RKO (cell line): ENCODE measurements at places on chromosomes 4 and X.

DNA sequence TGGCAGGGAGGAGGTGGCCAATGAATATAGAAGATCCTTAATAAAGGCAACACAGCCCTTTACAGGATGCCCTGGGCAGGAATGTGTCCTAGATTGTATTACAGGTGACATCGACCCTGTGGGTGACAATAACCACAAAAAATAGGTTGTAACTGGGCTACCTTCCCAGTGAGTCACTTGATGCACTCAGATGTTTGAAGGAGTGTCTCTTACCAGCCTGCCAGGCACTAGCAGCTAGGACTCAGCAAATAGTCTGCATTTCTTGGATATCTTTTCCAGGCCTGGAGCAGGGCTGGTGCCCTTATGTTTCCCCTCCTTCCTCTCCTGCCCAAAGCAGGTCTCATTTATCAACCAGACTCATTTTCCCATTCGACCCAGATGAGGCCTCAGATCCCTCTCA, 50.9 kb upstream of the TMEM164 start:
- DNase-seq = no peak

DNA sequence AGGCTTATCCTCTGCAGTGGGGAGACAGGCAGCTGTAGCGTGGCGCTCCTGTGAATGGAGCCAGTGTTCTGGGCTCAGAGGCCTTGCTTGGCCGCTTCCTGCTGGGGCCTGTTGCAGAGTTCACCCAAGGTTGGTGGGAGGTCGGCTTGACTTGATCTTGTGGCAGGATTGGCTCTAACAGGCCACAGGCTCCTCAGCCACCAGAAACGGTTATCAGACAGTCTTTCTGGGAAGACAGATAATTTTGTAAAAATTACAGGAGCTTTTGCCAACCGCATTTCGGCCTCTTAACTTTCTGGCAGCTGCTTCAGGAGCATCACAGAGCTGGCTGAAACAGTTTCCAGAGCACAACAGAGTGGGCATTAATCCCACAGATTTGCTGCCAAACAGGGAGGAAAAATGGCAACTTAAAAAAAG, 66.4 kb downstream of the DIPK2B start:
- no peak for DNase-seq

GRCh38 chr4:110271986-110272385, 73.6 kb upstream of the ELOVL6 start:
- no peak for DNase-seq

- no peak for DNase-seq
These were observed 11.9 kb downstream of the ENPEP start for GRCh38 chr4:110487873-110488272.

DNA sequence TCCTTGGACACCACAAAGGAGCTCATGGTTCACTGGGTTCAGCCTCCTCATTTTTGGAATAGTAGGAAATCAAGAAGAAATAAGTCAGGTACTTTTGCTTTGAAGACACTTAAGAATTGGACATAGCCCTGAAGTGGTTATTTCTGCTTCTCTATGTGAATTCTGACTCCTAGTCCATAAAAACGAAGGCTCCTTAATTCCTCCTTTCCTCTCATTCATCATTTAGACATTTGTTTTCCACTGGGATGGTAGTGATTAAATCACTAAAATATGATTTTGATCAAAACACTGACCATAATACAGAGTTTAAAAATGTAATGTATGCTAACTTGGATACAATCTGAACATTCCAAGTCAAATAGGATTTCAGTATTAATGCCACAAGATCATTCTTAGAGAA, 34.7 kb upstream of the CYP2U1 start:
- no peak for DNase-seq

- no peak for DNase-seq
These were observed 51.9 kb upstream of the TADA2B start for GRCh38 chr4:6991249-6991648.

DNA sequence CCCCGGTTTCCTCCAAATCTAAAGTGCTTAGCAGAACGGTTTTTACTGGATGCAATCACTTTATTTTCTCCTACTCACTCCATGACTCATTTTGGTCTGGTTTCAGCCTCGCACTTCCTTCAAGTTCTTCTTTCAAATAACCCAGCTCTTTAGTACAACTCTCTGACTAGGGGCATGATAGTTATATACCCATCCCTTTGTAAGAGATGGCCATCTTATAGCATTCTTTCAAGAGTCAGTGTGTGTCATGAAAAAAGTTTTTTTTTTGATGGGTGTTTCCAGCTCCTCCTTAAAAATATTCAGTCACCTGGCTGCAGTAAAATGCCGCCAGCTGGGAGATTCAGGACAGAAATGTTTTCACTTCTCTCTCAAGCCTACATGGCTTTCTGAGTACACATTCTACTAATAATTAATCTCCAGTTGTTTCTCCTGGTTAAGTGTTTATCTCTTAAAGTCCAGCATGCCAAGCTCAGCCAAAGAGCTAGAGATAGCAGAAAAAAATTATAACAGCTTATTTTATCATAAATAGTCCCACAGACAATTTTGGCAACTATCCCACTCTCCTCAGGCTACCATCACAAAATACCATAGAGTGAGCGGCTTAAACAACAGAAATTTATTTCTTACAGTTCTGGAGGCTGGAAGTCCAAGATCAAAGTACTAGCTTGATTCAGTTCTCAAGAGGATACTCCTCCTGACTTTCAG, 139.3 kb downstream of the GASK1B start:
- DNase-seq = peak; percentile 5

GRCh38 chr4:41498177-41498576, 39.8 kb upstream of the LIMCH1 start:
- no peak for DNase-seq

DNA sequence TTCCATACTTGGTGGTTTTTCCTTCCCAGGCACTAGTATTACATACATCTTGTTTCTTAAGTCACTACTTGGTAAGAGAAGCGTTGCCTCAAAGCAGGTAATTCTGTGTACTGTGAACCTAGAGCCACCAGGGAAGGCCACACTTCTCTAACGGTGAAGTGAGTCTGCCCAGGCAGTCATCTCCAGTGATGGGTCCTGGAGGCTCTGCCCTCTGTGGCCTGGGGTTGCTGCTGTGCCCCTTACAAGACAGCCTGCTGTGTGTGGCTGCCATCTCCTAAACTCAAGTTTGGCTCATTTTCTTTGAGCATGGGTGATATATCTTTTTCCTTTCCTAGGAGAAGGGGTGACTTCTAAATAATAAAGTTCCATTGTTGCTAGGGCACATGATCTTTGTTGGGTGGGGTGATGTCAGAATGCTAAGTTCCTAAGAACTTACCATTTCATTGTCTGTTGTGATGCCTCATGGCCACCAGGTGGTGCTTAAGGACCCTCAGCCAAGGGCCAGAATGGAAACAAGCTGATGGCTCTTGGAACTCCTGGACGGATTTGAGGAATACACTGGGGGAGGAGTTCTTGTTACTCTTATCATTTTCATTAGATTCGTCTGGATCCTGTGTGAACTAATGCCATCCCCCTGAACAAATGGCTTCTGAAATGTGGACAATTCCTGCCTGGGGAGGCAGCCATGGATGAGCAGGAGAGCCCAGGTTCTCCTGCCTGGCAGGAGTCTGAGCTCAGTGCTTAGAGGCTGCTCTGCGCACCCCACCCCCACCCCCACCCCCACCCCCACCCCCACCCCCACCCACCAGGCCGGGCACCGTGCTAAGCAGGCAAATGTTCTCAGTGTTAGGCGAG, 41.1 kb upstream of the WDR1 start:
- DNase-seq = peak; percentile 73

DNA sequence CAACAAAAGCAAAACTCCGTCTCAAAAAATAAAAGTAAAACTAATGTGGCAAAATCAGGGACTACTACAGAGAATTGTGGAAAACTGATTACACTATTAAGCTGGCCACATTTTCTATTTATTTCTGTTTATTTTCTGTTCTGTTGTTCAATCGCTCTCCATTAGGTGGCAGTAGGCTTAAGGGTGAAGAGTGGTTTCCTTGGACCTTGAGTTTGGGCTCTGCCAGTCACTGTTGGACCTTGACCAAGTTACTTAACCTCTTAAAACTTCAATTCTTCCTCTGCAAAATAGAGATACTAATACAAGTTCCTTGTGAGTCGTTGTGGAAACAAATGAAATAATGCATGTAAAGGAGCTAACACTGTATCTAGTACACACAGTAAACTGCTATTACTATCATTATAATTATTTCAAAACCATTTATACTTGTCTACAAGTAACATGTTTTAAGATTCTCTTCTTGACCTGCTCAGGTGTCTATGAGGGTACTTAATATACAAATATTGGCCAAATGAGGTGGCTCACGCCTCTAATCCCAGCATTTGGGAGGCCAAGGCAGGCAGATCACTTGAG, 15.2 kb downstream of the HSD17B11 start:
- peak; percentile 81 for DNase-seq

DNA sequence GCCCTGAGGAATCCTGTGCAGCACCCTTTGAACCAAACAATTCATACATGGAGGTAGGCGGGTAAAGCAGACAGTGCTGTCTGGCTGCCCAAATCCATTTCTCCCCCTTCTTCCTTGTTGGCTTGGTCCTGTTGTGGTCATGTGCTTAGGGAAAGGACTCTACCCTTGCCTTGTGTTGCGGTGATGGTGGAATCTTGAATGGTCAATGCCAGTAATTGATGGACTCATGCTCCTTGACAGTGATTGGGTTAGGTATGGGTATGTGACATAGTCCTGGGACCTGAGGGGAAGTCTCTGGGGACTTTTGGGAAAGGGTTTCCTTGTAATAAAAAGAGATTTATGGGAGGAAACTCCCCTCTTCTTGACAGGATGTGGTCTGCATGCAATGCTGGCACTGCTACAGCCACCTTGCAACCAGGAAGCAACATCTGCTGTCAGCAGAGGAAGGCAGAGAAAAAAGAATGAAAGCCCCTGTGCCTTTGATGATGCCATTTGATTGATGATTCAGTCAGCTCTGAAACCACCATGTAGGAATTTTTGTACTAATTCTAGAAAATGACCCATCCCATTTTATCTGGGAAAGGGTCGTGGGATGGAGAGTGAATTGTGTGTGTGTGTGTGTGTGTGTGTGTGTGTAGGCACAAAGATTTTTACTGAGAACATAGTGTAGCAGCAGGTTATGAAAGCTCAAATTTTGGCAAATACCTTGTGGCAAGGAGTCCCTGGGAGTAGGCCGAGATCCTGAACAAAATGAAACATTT, 30.0 kb upstream of the HUWE1 start:
- DNase-seq = no peak

- DNase-seq = no peak
These were observed 253.4 kb downstream of the TMA16 start for GRCh38 chr4:163747886-163748285.

GRCh38 chrX:48834383-48834709, 1.1 kb downstream of the PCSK1N start:
- no peak for DNase-seq

DNA sequence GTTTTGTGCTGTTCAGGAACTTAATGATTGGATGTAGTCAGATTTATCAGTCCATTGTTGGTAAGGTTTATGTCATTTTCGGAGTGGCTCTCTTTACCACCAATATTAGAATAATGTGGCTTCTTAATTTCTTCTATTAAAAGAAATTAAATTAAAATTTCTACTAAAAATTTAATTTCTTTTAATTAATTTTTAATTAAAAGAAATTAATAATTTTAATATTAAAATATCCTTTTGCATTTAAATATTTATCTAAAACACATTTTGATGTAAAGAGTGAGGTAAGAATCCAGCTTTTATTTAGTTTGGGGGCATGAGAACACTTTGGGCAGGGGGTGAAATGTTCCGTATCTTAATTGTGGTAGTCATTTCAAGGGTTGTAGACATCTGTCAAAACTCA, 15.7 kb upstream of the UFSP2 start:
- no peak for DNase-seq

DNA sequence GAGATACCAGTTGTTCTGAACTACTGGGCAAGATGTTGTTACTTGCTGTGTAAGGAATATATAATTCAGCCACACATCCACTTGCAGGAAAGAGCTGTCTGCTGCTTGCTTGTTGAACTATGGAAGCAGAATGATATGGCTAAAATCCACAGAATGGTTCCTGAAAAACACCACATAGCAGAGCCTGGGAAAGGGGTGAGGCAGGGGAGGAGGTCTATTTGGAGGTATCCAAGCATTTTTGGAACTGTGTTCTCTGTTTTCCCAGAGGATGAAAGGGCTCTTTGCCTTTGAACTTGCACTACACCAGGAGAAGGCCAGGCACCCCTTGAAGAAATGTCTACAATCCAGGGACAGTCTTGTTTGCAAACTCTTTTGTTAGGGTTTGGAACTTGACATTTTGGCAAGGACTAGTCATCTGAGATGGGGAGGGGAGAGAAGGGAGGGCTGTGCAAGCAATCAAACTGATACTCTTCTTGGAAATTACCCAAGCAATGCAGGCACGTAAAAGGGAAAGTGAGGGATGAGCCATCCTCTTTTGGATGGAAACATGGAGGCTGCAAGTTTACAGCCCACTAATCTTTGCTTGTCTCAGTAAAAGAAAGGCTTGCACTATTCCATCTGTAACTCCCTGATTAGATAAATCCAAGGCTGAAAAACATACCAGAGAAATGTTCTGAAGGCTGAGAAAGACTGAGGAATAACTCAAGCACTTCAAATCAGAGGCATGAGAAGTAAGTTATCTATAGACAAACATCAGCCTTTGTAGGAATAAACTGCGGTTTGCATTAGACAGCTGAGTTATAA, 141.0 kb downstream of the TSPAN5 start:
- no peak for DNase-seq

GRCh38 chrX:119374736-119375135, 24.4 kb upstream of the SLC25A43 start:
- DNase-seq = peak; percentile 24

GRCh38 chrX:40484408-40485091, 96.2 kb upstream of the ATP6AP2 start:
- no peak for DNase-seq

DNA sequence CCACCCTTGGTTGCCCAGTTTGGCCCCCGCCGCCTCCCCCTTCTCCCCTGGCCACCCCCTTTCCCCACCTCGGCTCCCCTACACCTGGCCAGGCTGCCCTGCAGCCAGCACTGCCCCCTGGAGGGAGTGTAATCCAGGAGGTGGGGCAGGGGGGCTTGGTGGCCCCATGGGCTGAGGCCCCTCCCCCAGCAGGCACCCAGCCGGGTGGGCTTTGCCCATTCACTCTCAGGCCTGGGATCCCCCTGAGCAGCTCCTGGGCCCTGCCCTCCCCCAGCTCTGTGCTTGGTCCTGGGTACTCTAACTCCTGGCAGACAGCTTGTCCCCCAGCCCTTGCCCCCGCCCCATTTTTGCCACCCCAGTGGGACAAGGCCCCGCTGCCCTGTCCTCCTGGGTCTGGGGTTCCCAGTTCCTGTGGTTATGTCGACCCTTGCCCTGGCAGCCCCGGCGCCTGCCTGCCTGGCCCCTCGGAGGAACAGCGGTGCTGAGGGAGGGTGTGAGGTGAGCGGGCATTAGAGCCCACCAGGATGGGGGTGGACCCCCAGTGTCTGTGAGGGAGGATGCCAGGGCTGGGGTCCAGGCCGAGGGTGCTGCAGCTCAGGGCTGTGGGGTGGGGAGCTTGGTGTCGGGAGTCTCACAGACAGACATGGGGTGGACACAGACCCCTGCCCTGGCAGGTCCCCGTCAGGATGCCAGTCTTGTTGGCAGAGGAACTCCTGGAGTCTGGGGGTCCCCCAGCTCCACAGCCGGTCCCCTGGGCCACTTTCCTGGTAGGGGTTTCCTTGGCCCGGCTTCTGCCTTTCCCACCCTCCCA, 10.2 kb downstream of the NAT8L start:
- DNase-seq = no peak

- DNase-seq = peak; percentile 60
These were observed 18.1 kb upstream of the CXCL2 start for GRCh38 chr4:74117024-74117534.

- DNase-seq = peak; percentile 57
These were observed 11.1 kb downstream of the GASK1B start for GRCh38 chr4:158161551-158162354.
